Spinal cord (tissue), 10 donors: ENCODE measurements at places on chromosomes 11 and 22.

GRCh38 chr22:32723643-32724042 is 77.9 kb upstream of the TIMP3 start:
- no peak for DNase-seq

GRCh38 chr11:88179141-88179540 is 3.9 kb upstream of the RAB38 start:
- no peak for DNase-seq

GRCh38 chr11:123111465-123111864 is 49.5 kb upstream of the HSPA8 start:
- DNase-seq: peak; percentile 86

DNA sequence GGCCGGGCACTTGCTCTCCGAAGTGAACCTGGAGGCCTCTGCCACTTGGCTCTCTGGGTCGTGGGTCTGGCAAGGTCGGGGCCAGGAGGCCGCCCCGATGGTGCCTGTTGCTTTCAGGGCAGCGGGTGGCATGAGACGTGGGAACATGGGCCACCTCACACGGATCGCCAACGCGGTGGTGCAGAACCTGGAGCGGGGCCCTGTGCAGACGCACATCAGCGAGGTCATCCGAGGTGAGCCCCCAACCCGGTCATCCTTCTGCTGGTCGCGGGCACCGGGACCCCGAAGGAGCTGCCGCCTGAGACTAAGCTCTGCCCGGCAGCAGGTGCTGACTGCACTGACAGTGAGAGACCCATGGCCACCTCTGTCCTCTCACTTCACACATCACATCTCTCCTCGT is 40.0 kb downstream of the SBF1 start:
- DNase-seq: no peak

DNA sequence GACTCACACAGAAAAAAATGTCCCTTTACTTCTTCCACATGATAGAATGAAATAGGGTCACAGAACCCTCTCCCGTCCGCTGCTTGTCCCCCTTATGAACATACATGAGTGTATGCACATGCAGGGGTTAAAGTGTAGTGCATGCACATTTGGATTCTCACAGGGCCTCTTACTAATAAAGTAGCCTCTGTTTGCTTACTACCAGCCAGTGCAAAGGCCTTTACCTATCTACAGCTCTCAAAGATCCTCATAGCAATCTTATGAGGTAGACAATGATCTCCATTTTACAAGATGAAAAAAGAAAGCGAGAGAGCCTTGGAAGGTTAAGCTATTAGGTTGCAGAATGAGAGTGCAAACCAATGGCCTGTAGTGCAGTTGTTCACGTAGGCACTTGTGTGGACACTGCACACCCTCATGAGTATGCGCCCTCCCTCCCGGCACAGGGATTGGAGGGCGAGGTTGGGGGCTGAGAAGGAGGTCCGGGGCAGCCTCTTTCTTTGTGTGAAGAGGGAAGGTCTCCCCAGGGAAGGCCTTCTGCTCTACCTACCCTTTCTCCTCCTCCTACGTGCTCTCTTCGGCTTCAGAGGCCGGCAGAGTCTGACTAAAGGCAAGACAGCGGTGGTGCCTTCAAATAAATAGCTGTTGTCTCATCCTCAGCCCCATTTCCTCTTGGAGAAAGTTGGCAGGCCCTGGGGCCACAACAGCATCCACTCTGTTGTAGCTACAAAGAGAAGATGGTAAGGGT is 91.3 kb downstream of the CEP164 start:
- no peak for DNase-seq

GRCh38 chr11:45795379-45795778 is 9.6 kb upstream of the SLC35C1 start:
- DNase-seq: no peak

GRCh38 chr22:29445508-29445907 is 7.1 kb downstream of the RFPL1 start:
- no peak for DNase-seq

DNA sequence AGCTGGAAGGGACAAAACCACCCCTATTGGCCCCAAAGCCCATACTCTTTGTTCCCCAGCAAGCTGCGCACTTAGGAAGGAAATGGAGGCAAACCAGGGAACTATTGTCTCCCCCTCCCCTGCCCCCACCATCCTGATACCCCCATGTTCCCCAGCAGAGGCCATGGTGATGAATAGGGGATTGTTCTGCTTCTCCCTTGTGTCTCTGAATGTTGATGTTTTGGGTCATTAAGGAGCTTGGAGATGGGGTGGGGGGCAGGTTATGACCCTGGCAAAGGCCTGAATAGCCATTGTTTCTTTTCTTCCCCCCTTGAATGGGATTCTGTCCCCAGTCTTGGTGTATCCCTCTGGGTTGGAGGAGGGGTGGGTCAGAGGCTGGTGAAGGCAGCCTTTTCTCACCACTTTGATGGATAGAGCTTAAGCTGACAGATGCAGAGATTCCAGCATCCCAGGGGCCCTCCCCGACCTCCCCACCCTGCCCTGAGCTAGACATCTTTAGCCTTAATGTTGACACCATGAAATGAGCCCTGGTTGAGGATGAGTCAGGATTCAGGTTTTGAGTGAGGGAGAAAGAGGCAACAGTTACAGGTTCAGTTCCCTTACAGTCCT is 8.3 kb downstream of the DTX4 start:
- no peak for DNase-seq

DNA sequence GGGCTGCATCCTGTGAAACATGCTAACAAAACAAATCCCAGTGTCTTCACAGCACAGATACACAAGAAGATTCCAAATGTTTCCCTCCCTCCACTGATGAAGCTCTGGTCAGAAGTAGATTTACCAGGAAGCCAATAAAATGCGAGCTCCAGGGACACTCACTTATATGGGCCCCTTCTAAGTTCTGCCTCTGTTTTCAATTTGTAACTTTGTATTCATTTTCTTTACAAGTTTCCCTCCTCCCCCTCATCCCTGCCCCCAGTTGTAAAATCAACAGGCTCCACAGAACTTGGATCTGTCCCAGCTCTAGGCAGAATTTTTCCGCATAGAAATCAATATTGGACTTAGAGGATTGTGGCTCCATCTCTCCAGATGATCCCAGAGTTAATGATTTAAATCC is 48.1 kb upstream of the ME3 start:
- DNase-seq: no peak

DNA sequence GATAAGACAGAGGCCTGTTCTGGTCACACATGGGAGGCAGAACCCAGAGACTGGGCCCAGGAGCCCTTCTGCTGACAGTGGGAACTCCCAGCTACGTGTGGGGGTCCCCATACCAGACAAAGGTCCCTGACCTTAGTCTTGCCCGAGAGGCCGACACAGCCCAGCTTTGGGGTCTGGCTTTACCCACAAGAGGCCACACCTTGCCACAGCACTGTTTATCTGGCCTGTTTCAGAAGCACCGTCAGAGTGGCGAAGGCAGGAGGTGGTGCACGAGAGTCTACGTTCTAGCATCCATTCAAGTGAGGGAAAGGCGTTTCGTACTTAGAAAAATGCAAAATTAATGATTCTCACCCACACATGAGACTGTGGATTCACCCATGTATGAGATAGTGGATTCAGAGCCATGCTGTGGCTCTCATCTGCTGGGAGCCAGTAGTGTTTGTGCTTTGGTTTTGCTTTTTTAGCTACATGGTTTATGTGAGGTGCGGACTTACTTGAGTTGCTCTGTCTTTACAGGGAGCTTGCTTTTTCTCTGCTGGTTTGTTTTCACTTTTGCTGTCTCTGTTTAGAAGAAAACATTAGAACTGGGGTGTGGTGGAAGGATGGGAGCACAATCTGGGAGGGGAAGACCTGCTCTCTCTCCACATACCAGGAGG is 56.6 kb upstream of the PRODH start:
- no peak for DNase-seq
